A549 treated with CpdA at 1 μM for 4 hours (cell line): ENCODE measurements at places on chromosomes 3 and 15. TPM values are rescaled to one million over a fixed set of nuclear protein-coding genes. Genes with fewer than 3 reads are reported as not detected.

PDZRN3 gene
- not detected in 5 replicates for total RNA-seq

CNTN6 gene
- not detected in 5 replicates for total RNA-seq

CCDC54 gene
- total RNA-seq: not detected in 5 replicates

RFT1 gene
- 18.1 to 29.2 TPM (median 28.2 TPM) in 5 replicates for total RNA-seq

IQCF5 gene
- total RNA-seq: not detected in 5 replicates

CPNE9 gene
- 0.13 to 0.41 TPM (median 0.23 TPM) in 4 of 5 replicates, not detected in the other for total RNA-seq

SLC51B gene
- 10.3 to 14.3 TPM (median 12.6 TPM) in 5 replicates for total RNA-seq

KBTBD13 gene
- not detected in 5 replicates for total RNA-seq

PLD1 gene
- total RNA-seq: 7.2 to 9.6 TPM (median 8.4 TPM) in 5 replicates

MKRN3 gene
- total RNA-seq: 1.6 to 4.6 TPM (median 2.5 TPM) in 5 replicates

ADGRG7 gene
- not detected in 5 replicates for total RNA-seq

TMEM108 gene
- not detected in 5 replicates for total RNA-seq

IMPG2 gene
- 0.01 to 0.02 TPM in 2 of 5 replicates, not detected in the others for total RNA-seq

KLHL40 gene
- total RNA-seq: not detected in 5 replicates

IVD gene
- 12.6 to 14.4 TPM (median 13.2 TPM) in 5 replicates for total RNA-seq
